HFFc6 (cell line): ENCODE measurements at places on chromosomes 4 and X. TPM values are rescaled to one million over a fixed set of nuclear protein-coding genes. Genes with fewer than 3 reads are reported as not detected.

USP17L20 gene
- total RNA-seq, result not detected in 3 replicates

FAM53A gene
- 2.9 to 3.4 TPM (median 3.2 TPM) in 3 replicates for total RNA-seq

EDA gene
- total RNA-seq, result 0.10 to 0.12 TPM (median 0.12 TPM) in 3 replicates

DNA sequence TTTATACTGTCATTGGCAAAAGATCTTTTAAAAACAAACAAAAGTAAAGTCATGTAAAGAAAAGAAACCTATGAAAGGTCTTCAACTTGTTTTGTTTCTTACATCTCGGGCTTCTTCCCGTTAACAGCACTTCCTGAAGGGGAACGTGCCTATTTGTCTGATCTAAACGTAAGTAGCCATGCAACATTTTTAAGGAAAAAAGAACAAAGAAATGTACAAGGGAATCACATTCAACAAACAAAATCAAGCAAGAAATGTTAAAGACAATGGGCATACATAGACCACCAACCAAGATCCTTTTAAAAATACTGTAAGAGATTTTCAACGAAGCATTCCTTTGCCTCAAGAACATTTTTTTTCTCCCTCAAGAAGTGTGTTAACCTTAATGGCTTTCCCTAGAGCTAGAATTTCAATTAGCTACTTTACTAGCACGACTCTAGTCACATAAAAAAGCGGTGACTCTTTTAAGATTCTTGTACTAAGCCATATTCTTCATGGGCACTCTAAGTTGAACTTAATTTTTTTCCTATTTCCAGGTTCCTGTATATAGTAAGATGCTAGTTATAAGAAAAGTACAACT lies 112.0 kb upstream of the TTC29 start:
- no peak for DNase-seq

GRCh38 chr4:78691334-78691754 lies 84.8 kb upstream of the BMP2K start:
- DNase-seq, result no peak

DNA sequence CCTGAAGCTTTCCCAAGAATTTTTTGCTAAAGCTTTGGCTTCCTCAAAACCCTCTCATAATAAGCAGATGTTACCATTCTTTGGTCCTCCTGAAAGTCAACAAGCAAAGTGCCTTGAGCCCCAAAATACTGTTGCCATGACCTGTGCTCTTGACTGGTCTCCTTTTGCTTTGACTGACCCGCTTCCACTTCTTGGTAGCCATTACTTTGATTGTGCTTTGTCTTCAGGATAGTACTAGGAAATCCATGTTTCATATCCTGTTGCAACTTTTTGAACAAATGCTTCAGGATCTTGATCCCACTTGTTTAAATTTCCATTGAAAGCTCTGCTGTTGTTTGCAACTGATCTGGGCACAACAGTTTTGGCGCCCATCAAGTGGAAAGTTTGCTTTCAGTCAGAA lies 6.9 kb upstream of the OTOP1 start:
- DNase-seq, result no peak

GRCh38 chr4:187433141-187433540 lies 562.4 kb upstream of the ZFP42 start:
- no peak for DNase-seq

GRCh38 chr4:161629694-161630441 lies 533.9 kb downstream of the FSTL5 start:
- DNase-seq, result no peak

DNA sequence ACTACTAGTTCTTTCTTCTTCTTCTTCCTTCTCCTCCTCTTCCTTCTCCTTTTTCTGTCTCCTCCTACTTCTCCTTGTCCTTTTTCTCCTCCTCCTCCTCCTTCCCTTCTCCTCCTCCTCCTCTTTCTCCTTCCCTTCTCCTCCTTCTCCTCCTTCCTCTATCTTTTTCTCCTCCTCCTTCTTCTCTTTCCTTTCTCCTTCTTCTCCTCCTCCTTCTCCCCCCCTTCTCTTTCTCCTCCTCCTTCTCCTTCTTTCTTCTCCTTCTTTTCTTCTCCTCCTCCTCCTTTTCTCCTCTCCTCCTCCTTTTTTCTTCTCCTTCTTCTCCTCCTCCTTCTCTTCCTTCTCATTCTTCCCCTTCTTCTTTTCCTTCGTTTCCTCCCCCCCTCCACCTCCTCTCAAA lies 21.8 kb upstream of the NAP1L5 start:
- no peak for DNase-seq

- no peak for DNase-seq
Measured at GRCh38 chr4:186414390-186414789, 141.0 kb downstream of the MTNR1A start.

- no peak for DNase-seq
Measured at GRCh38 chr4:134650461-134650860, 448.9 kb upstream of the PABPC4L start.

DNA sequence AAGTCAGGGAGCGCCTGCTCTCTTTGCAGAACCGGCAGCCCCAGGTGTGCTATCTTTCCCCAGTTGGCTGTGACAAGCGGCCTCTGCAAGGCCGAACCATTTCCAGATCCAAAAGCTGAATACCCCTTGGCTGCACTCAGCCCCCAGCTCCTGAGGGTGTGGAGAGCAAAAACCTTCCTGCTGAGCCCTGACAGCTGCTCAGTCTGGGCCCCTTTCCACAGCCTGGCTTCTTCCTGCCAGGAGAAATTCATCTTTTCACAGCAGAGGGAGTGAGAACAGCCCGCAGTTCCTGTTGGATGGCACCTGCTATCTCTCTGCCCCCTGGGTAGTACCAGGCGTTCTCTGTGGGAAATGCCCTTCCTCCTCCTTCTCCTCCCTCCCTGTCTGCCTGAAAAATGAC lies 78.4 kb downstream of the DRD5 start:
- no peak for DNase-seq
